Activated CD8-positive, alpha-beta memory T cell treated with anti-CD3 and anti-CD28 coated beads for 24 hours (primary cell): ENCODE measurements at places on chromosomes 11 and 22.
A peak's percentile ranks its signal among the peaks of the same experiment; 100 is the strongest.

DNA sequence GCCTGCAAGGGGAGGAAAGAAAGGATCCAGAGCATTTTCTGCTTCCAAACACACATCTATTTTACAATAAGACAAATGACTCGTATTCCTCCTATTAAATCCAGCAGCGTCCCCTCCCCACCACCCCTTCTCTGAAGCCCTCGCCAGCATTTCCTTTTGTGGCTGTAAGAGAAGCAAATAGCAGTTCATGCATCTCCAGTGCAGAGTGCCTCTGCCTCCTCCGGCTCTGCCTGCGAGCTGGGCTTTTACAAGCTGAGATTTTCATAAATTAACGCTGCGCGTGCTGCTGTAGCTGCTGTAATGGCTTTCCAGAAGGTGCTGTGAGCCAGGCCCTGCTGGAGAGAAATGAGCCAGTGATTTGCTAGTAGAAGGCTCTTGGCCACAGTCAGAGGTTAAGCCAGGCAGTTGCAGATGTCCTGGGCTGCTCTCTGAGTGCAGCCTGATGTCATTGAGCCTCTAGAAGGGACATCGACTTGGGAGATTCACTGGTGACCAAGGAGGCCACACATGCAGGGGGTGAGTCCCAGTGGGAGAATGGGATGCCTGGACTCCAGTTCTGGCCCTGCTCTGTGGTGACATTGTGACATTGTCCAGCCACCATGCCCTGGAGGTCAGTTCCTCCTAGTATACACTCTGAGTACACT is 134.5 kb upstream of the NAV2 start:
- DNase-seq: no peak

DNA sequence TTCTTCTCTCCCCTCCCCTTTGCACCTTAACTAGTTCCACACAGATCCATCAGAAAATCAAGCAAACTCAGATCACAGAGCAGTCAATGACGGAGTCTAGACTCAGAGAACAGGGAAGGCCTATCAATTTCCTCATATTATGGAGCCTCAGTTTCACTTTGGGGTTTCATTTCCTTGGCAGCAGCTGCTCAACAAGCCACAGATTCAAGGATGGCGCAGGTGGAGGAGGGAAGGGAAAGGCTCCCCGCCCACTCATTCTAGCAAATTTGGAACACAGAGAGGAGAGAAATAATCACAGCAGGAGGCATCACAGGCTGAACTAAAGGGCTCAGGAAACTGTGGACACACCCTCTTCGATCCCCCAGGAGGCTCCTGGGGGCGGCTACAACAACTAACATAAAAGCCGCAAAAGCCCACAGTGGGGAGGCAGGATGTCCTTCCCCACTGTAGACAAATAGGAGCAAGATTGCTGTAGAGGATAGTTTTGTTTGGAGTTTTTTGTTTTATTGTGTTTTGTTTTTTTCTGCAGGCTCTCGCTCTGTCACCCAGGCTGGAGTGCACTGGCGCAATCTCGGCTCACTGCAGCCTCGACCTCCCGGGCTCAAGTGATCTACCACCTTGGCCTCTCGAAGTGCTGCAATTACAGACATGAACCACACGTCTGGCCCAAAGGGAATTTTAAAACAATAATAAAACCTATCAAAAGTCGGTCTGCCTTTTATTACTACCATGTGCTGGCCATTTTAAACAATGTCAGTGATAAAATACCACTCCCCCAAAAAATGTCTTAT is 3.4 kb downstream of the PLAAT3 start:
- DNase-seq: no peak

DNA sequence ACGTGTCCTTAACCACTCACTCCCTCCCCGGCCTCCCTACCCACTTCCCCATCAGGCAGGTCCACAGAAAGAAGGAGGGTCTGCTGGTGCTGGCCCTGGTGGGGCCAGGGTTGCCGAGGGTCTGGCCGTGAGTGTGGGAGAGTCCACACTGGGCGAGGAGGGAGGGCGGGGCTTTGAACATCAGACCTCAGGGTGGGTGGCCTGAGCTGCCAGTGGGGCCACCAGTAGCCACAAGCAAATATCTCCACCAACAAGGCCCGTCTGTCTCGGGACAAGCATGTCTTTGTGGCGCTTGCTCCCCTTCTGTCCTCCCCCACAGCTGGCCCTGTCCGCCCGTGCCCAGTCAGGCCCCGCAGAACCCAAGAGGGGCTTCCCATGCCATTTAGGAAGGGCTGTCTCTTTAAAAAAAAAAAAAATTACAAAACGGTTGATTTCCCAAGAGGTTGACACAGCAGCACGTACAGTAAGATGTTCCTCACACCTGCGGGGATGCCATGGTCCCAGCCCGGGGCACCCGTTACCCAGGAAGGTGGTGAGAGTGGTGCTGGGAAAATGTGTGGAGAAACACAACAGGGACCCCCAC is 17.7 kb upstream of the TALDO1 start:
- no peak for DNase-seq

DNA sequence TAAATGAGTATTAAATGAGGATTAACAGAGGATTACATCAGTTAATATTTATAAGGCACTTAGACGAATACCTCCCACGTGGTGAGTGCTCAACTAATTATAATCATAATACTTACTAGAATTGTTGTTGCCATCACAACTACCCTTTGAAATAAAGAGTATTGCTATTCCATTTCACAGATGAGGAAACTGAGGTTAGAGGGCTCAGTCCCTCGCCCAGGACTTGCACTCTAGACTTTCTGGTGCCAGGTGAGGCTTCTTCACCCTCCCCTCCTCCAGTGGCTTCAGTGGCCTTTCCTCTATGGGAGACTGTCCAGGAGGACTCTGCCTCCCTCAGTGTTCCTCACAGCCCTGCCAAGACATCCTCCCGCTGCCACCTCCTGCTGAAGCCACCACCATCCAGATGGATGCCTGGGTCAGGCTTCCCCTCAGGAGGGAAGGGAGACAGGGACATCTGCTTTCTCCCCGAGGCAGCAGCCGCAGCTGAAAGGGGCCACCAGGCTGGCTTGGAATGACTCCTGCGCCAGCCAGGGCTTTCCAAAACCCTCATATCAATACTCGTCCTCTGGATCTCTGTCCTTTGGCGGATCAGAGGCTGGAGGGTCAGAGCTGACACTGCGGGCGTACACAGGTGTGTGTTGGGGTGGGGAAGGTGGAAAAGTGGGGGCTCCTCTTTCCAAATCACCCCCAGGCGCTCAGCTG is 580.1 kb downstream of the BUD13 start:
- DNase-seq: no peak

- no peak for DNase-seq
These were observed 3.2 kb downstream of the TH start for GRCh38 chr11:2168286-2169004.

GRCh38 chr11:13929395-13929891 is 33.1 kb upstream of the SPON1 start:
- DNase-seq: no peak

DNA sequence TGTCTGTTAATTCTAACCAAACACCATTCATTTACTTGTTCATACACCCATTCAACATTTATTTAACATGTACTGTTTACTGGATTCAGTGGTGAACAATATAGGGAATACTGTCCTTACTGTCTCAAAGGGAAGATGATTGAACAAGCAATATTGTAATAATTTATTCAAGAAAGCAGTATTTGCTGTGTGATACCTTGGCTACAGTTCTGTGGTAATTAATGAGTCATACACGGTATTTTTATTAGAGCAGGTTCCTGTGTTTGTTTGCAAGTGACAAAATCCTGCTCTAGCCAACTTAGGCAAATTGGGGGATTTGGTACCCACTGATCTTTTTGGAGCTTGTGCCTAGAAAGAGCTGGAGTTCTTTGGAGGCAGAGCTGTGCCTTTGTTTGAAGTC is 15.7 kb downstream of the PIH1D2 start:
- DNase-seq: no peak

DNA sequence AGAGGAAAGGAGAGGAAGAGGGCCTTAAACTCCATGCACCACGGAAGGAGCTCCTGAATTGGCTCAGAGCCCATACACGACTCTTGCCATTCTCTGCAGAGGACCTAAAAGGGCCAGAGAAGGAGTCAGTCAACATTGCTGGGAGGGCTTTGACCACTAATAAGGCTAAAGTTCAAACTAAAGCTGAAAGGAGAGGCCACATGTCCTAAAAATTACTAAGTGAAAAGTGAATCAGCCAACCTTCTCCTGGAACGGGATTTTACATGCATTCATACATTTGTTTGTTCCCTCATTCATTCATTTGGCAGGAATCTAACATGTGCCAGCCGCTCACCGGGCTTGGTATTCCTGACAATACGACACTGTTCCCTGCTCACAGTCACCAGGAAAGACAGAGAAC is 10.5 kb downstream of the CLMP start:
- DNase-seq: no peak

DNA sequence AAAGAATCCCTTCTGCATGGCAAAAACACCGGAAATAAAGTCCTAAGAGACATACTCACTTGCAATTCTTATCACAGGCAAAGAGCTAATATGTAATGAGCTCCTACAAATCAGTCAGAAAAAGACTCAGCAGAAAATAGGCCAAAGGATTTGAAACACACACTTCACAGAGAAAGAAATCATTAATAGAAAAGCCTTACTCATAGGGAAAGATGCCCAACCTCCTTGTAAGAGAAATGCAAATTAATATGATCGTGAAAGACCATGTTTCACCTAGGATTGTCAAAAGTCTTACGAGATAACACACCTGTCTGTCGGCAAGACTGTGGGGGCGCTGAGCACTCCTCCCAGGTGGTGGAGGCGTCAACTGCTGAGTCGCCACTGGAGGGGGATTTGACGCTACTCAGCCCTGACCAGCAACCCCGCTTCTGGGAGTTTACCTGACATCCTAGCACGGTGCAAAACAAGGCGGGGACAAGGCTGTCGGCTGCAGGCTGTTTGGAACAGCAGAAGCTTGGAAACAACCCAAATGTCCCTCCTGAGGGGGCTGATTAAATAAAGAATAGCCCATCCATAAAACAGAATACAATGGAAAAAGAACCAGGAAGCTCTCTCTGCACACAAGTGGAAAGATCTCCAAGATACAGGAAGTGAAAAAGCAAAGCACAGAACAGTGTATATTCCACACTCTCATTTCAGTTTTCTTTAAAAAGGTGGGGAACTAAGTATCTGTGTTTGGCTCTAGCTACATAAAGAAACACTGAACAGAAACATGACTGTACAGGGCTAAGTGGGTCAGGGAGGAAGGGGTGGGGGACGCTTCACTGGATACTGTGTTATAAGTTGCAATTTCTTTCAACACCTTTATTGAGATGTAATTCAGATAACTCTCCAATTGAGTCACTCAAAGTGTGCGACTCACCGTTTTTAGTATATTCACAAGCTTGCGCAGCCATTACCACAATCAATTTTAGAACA is 11.5 kb downstream of the CSNK1E start:
- DNase-seq: no peak

GRCh38 chr11:65433657-65434056 is 11.1 kb downstream of the NEAT1 start:
- DNase-seq: no peak

DNA sequence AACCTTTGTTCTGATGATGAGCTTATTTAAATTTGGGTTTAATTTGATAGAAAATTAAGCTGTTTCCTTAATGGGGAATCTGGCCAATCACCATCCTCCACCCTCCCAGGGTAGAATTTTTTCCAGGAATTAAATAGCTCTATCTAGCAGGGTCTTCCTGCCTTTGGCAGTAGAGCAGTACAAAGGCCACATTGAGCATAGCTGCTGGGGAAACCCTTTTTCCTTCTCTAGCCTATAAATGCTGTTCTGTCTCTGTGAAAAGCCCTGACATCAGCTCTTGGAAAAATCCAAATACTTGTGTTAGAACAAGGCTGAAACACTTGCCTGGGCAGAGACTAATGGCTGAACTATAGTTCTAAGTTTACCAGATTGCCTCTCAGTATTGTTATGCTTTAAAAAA is 55.1 kb downstream of the ARHGEF12 start:
- no peak for DNase-seq

GRCh38 chr11:31652528-31652927 is 143.0 kb downstream of the ELP4 start:
- DNase-seq: no peak

GRCh38 chr11:1140642-1141490 is 16.9 kb upstream of the MUC5AC start:
- peak; percentile 26 for DNase-seq

DNA sequence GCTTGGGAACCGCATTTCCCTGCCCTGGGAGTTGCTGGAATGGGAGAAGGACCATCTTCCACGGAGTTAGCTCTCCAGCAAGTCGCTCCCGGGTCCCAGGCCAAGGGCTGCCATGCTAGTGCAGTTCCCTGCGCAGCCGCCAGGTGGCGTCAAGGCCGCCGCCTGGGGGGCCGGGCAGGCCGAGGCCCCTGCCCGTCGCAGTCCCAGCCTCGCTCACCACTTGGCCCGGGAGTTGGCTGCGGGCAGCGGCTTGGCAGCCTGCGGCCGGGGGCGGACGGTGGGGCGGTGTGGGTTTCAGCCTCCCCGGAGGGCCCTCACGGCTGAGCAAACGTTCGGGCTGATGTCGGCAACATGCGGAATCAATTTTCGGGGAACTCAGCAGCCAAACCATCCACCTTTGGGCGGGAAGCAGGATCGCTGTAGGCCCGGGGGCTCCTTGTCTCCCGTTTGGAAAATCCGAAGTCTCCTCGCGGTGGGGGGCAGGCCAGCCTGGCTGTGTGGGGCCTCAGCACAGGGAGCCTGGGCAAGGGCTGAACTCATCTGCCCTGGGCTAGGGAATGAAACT is 415.1 kb downstream of the SOX6 start:
- peak; percentile 59 for DNase-seq

DNA sequence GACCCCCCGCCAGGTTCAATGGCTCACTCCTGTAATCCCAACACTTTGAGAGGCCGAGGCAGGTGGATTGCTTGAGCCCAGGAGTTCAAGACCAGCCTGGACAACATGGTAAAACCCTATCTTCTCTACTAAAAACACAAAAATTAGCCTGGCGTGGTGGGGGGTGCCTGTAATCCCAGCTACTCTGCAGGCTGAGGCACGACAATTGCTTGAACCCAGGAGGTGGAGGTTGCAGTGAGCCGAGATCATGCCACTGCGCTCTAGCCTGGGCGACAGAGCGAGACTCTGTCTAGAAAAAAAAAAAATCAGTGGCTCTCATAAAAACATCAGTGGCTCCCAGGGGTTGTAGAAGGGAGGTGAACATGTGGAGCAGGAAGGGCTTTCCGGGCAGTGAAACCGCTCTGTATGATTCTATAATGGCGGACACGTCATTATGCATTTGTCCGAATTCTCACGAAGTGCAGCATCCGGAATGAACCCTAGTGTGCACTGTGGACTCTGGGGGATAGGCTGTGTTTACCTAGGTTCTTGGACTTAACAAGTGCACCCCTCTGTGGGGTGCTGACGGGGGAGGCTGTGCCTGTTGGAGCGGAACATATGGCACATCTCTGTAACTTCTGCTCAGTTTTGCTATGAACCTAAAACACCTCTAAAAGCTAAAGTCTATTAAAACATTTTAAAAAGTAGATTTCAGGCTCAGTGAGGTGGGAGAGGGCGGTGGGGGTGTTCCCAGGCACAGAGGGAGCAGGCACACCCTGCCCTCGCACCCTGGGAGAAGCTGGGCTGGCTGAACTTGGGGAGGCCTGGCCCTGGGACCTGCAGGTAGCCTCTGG is 49.1 kb upstream of the SEPTIN5 start:
- no peak for DNase-seq
